HT1080 (cell line): ENCODE measurements at places on chromosomes 7 and 10. TPM values are rescaled to one million over a fixed set of nuclear protein-coding genes. Genes with fewer than 3 reads are reported as not detected.

Gene OPN1SW
- total RNA-seq, result not detected in 2 replicates

Gene AFAP1L2
- 1.2 and 1.8 TPM in 2 replicates for total RNA-seq

Gene C10orf62
- not detected in 2 replicates for total RNA-seq

Gene LMBR1
- 81.0 and 104 TPM in 2 replicates for total RNA-seq

Gene MGAM2
- 0.03 and 0.05 TPM in 2 replicates for total RNA-seq

Gene MEOX2
- not detected in 2 replicates for total RNA-seq

Gene ANKRD7
- total RNA-seq, result 0.27 and 0.74 TPM in 2 replicates

Gene ACSM6
- total RNA-seq, result not detected in 2 replicates

Gene SPDYE11
- total RNA-seq, result not detected in 2 replicates

Gene KIF20B
- total RNA-seq, result 20.3 and 20.8 TPM in 2 replicates

Gene ACTL6B
- not detected in 2 replicates for total RNA-seq

Gene MALRD1
- total RNA-seq, result not detected in 2 replicates

Gene MTURN
- total RNA-seq, result 2.4 and 2.9 TPM in 2 replicates

Gene PRKCQ
- total RNA-seq, result 0.16 and 0.33 TPM in 2 replicates

Gene CYP3A5
- total RNA-seq, result 0.18 and 0.57 TPM in 2 replicates

Gene ADCY1
- total RNA-seq, result 0.08 and 0.13 TPM in 2 replicates

Gene PRR15
- not detected in 2 replicates for total RNA-seq

Gene NPFFR1
- not detected in 2 replicates for total RNA-seq

Gene LARP4B
- 49.5 and 62.7 TPM in 2 replicates for total RNA-seq

Gene OR9A2
- total RNA-seq, result not detected in 2 replicates

Gene ZFAND4
- 2.1 and 3.6 TPM in 2 replicates for total RNA-seq

Gene GIMAP1
- total RNA-seq, result not detected in 2 replicates

Gene SKAP2
- total RNA-seq, result 9.5 and 12.7 TPM in 2 replicates

Gene ADGRA1
- total RNA-seq, result not detected in 2 replicates
